ENCODE measurements at places on chromosomes 3 and 15.

GRCh38 chr3:146818866-146819265 lies 213.7 kb upstream of the PLSCR5 start:
- DNase-seq: no peak

GRCh38 chr3:186314896-186315295 lies 47.1 kb downstream of the DGKG start:
- no peak for DNase-seq

DNA sequence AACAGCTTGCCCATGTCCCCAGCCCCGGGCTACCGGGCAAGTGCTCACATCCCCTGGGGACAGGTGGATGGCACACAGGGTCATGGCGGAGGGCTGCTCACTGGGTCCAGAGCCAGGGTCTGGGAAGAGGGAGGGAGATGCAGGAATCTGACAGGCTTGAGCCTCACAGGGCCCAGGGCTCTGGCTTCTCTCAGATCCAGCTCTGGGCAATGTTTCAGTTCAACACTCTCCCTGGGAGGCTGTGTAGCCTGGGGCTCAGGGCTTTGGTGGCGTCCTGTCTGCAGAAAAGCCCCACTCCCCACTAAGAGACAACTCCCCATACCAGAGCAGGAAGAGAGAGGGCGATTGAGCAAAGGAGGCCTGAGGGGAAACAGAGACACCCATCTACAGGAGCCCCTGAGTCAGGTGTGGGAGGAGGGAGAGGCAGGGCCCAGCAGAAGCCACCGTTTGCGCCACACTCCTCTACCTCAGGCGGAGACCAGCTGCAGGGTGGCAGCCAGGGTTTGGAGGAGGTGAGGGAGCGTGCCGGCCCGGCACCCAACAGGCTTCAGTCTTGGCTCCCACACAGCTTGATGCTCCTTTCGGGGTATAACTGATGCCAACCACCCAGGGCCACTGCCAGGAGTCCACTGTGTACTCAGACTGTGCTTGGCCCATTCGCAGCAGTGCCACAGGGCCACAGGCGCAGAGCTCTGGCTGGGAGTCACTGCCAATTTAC lies 16.8 kb upstream of the SRP14 start:
- DNase-seq: no peak

GRCh38 chr3:37577697-37578096 lies 284.0 kb upstream of the CTDSPL start:
- no peak for DNase-seq

DNA sequence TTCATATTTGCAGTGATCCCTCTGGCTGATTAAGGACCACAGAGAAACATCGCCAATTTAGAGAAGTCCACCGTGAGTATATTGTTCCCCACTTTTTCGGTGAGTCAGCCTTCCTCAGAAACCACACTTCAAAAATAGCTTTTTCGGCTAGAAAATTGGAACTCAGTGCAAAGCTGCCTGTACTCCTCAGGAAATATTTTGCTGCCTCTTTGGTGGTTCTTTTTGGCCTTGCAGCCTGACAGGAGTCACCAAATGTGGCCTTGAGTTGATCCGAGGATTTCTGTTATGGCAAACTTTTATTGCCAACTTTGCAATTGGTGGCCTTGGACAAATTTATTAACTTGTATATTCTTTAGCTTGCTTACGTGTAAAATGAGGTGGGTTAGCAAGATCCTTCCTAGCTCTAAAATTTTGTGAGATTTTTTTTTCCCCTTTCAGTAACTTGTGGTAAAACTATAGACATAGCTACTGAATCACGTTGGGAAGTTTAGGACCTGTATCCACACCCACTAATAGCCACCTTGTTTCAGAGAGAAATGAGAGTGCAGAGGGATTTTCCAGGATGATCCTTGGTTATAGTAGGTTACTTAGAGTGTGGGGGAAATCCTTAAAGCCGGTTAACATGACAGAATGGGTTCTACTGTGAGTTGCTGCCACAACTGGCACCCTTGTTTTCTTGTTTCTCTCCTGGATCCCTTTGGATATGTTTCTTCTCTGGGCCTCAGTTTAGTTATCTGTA lies 9.9 kb downstream of the ARL6IP5 start:
- DNase-seq: no peak

GRCh38 chr3:141788149-141788548 lies 24.9 kb downstream of the GRK7 start:
- DNase-seq: no peak

- DNase-seq: no peak
These were observed 40.8 kb upstream of the ATP1B3 start for GRCh38 chr3:141835557-141836229.

- no peak for DNase-seq
These were observed 33.0 kb upstream of the FAN1 start for GRCh38 chr15:30870681-30871080.

GRCh38 chr3:101862416-101863165 lies 13.3 kb downstream of the NFKBIZ start:
- no peak for DNase-seq

DNA sequence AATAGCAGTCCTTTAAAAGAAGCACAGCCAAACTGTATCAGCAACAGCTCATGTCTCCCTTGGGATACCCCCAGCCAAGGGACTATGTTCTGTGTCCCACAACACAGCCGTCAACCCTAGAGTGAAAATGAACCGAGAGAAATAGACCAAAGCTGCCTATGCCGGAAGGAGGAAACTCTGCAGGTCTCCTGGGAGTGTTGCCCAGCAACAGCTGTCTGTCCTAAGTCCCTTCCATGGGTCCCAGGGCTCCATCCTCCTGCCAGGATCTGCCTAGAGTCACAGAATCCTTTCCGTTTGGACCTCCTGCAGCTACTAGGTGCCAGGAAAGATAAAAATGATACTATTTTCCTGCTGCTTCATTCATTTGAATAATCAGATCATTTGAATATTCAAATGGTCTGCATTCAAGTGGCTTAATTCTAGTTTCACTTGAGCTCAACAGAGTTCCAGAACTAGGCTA lies 53.1 kb downstream of the TRANK1 start:
- no peak for DNase-seq

DNA sequence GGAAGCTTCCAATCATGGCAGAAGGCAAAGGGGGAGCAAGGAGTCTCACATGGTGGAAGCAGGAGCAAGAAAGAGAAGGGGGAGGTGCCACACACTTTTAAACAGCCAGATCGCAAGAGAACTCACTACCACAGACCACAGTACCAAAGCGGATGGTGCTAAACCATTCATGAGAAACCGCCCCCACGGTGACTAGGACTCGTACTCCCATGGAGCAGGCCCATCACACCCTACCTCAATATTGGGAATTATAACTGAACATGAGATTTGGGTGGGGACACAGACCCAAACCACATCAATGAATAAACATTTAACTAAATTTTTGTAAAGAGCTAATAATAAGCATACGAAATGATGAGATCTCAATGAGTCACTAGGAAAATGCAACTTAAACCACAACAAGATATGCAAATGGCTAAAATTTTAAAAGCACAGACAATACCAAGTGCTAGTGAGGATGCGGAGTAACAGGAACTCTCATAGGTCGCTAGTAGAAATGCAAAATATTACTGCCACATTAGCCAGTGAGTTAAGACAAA lies 10.0 kb downstream of the MRPS25 start:
- peak; percentile 82 for DNase-seq

GRCh38 chr15:76168237-76168984 lies 108.6 kb downstream of the TMEM266 start:
- no peak for DNase-seq

GRCh38 chr3:104887069-104887468 lies 479.6 kb upstream of the ALCAM start:
- DNase-seq: no peak

DNA sequence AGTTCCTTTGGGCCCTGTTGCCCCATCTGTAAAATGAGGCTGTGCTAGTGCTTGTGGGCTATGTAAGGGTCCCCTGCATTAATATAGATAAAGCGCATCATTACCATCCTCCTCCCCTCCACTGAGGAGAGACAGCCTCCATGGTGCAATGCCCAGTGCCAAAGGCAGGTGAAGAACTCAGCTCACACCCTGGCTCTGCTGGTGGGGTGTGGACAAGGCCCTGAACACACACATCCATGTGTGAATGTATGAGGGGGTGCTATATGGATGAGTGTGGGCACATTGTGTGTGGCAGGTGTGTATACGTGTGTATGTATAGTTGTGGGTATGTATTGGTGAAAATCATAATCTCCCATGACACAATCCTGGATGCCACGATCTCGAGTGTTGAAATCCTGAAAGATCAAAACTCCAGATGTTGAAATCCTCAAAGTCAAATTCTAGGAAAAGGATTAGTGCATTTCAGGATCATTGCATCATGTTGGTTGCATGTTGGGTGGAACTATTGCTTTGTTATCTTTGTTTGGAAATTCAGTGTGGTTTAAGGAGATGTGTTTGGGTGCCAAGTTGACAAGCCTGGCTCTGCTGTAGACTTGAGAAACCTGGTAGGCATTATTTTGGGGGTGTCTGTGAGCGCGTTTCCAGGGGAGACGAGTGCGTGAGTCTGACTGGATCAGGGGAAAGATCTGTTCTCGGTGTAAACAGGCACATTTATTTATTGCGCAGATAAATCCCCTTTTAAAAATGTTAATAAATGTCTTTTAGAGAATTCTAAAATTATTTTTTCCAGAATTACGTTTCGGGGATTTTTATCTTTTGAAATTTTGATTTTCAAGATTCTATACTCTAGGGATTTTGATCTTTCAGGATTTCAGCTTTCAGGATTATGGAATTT lies 42.0 kb upstream of the SEC61A1 start:
- DNase-seq: no peak

DNA sequence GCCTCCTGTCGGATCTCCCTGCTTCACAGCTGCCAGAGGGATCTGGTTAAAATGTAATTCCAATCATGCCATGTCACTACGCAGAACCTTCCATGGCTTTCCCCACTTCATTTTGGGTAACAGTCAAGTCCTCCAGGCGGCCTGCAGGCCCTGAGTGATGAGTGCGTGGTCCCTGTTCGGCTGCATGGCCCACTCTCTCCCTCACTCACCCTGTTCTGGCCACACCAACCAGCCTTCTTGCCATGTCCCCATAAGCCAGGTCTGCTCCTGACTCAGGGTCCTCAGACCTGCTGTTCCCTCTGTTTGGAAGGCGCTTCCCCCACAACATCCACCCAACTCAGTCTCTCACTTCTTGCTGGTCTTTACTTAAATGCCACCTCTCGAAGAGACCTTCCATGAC lies 41.6 kb upstream of the LINGO1 start:
- DNase-seq: no peak

- no peak for DNase-seq
These were observed 47.6 kb downstream of the ARIH1 start for GRCh38 chr15:72521682-72522081.

GRCh38 chr3:113214917-113215595 lies 3.7 kb downstream of the BOC start:
- no peak for DNase-seq

DNA sequence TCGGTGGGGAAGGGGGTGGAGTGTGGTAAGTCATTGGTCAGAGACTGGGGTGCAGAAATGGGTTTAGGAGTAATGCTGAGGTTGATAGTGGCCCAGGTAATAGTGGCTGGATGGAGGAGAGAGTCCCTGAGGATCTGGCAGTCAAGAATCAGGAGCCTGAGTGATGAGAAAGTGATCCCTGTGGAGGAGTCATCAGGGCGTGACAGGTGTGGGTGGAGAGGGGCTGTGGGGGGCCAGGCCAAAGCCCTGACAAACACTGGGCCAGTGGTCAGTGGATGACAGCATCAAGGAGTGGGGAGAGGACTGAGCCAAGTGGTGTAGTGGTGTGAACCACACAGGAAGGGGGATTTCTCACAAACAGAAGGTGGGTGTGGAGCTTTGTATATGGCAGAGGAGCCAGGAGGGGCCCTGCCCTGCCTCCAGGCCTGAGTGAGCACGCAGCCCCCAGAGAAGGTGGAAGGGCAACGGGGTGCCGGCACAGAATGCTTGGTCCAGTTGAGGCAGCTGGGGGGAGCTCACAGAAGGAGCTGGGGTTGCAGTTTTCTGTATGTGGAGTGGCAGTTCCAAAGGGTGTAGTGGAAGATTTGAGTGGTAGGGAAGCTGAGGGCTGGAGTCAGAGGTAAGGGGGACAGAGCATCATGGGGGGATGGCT lies 77.1 kb downstream of the SPSB4 start:
- DNase-seq: no peak

DNA sequence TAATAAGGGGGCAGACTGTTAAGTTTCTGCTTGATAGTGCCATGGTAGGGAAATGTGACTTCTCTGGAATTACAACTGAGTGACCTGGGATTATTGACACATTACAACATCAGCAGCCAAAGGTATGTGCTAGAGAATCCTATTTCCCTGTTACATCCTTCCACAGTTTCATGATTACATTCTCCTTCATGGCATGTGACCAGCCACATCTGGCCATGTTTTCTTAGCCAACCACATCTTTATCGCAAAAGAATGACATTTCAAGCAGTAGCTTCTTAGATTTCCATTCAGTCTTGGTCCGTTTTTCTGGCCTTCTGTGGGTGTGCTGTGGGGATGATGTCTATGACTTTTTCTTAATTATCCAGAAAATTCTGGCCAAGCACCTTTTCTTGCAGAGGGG lies 45.4 kb upstream of the CTDSPL start:
- DNase-seq: no peak

DNA sequence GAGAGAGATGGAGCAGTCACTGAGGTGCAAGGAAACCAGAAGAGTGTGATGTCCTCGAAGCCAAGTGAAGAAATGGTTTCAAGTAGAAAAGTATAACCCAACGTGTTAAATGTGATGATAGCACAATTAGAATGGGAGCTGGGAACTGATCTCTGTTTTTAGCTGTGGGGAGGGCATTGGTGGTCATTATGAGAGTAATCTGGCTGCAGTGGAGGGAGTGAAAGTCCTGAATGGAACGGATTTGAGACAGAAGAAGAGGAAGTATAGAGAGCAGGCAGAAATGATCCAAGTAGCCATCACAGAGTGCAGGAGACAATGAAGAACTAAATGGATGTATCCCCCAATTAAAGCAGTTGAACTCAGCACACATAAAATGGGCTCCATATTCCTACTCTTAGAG lies 235.3 kb downstream of the IGSF11 start:
- no peak for DNase-seq

DNA sequence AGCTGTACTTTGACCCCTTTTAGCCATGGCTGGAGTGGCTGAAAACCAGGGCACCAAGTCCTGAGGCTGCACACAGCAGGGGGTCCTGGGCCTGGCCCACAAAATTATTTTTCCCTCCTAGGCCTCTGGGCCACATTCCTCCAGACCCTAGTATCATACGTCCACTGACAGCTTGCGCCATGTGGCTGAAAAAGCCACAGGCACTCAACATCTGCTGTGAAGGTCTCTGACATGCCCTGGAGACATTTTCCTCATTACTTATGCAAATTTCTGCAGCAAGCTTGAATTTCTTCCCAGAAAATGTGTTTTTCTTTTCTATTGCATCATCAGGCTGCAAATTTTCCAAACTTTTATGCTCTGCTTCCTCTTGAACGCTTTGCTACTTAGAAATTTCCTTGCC lies 239.0 kb downstream of the SQOR start:
- no peak for DNase-seq

DNA sequence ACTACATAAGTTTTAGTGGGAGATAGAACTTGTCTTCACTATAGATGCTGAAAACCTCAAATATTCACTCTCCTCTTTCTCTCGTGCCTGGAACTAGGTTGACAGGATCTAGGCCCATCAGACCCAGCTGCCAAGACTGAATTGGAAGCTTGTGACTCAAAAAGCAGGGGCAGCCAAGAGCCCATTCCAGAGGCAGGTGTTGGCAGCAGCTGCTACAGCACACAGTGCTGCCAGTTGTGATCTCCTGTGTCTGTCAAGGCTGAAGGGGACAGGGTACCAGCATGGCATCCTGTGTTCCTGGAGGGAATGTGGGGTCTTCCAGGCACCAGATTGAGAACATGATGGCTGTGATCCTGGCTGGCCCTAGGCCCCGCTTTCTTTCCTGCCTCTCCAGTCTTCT lies 92.5 kb upstream of the MB21D2 start:
- no peak for DNase-seq
